ENCODE measurements at places on chromosomes 7 and 10. TPM values are rescaled to one million over a fixed set of nuclear protein-coding genes. Genes with fewer than 3 reads are reported as not detected.

The NSMCE4A gene
- 56.3 TPM for total RNA-seq

The PLAU gene
- total RNA-seq = 137 TPM

The CNNM1 gene
- total RNA-seq = not detected

The CNTNAP2 gene
- total RNA-seq = under 0.01 TPM

The CCAR1 gene
- total RNA-seq = 66.8 TPM

The AOAH gene
- 0.64 TPM for total RNA-seq

The PPP1R17 gene
- total RNA-seq = not detected
